ENCODE measurements at places on chromosomes 11 and 22.

DNA sequence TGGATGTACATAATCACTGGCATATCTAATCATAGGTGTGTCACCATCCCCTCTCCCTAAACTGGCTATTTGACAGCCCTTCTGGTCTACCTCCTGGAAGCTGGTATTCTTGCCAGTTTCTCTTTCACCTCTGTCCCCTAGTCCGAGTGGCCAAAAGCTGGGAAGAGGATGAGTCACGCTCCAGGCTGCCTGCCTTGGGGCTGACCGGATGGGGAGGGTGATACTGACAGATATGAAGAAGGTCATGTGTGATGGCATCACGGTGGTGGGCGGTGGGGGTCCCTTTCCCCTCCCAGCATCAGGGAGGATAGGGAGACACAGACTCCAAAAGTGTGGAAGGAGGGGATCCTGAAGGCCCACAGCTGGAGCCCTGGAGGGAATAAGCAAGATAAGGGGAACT lies 4.8 kb downstream of the OAF start:
- no peak for DNase-seq

DNA sequence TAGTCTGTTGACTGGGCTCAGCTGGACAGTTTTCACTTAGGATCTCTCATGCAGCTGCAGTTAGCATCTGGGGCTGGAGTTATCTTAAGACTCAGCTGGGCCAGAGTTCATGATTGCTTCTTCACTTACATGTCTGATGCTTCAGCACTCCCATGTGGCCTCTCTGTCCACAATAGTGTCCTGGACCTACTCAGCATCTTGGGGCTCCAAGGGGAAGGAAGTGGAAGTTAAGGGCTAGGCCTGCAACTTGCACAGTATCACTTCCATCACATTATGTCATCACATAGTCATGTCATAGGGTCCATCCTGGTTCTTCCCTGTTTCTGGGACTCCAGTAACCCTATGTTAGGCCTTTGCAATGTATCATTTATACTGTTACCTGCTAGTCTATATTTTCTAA lies 115.9 kb downstream of the C11orf65 start:
- DNase-seq: no peak

GRCh38 chr11:44621140-44621681 lies 55.7 kb downstream of the CD82 start:
- peak; percentile 50 for DNase-seq

DNA sequence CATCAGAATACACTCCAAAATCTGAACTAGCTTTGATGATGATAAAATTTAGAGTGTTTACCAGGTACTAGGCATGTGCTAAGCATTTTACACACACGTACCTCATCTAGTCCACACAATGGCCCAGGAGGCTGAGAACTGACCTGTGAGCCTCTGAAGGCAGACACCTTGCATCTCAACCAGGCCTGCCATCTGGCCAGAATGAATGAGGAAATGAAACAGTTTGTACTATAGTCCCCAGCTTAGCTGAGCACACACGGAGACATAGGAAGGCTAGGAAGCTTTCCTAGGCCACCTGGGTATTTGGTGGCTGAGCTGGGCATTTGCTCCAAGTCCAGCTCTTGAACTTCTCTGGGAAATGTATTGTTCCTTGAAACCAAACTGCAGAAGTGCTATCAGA lies 6.9 kb upstream of the SHANK3 start:
- DNase-seq: no peak

GRCh38 chr22:49535126-49535525 lies 292.5 kb downstream of the BRD1 start:
- no peak for DNase-seq

- no peak for DNase-seq
These were observed 24.0 kb upstream of the TMEM191C start for GRCh38 chr22:21443057-21443734.

DNA sequence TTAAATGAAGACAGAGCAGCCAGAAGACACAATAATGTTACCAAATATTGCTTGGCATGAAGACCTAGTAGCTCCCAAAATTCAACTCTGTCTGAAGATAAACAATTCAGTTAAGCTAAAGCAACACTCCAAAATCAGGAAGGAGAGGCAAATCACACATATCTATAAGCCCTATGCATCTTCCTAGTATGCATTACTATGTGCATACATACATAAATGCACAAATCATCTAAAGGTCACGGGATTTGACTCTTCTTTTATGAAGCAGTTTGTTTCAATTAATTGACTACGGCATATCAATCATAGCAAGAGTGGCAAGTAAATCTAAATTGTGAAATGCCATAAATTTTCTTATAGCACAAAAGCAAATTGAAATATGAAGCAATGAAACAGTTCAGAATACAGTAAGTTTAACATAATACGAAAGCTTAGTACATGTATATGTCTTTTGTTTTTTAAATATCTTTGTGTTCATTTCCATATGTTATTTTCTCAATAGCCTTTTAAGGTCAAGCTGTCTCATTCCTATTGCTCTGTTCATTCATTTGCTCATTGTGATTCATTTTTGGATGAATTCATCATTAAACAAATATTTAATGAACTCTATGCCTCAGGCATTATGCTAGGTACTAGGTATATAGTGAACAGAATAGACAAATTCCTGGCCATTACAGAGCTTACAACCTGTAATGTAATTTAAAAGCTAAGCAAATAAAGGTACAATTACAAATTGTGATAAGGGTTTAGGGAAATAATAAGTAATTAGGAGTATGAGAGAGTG lies 540.5 kb downstream of the DLG2 start:
- DNase-seq: no peak
